T-cell (primary cell): ENCODE measurements at places on chromosomes 5 and 9. TPM values are rescaled to one million over a fixed set of nuclear protein-coding genes. Genes with fewer than 3 reads are reported as not detected.
A peak's percentile ranks its signal among the peaks of the same experiment; 100 is the strongest.

The MYMK gene
- not detected for total RNA-seq

The CD72 gene
- total RNA-seq = 7.1 TPM

The STKLD1 gene
- 0.62 TPM for total RNA-seq

- H3K27me3 ChIP-seq = no peaks in the 10 kb centered on the region
- H3K4me1 ChIP-seq = no peaks in the 10 kb centered on the region
- no peaks in the 10 kb centered on the region for H3K36me3 ChIP-seq
- no peak overlapping the region for H3K4me3 ChIP-seq
- DNase-seq = no peak
- H3K27ac ChIP-seq = no peak overlapping the region
These were observed 158.7 kb downstream of the NFIB start for GRCh38 chr9:14155237-14155636.

DNA sequence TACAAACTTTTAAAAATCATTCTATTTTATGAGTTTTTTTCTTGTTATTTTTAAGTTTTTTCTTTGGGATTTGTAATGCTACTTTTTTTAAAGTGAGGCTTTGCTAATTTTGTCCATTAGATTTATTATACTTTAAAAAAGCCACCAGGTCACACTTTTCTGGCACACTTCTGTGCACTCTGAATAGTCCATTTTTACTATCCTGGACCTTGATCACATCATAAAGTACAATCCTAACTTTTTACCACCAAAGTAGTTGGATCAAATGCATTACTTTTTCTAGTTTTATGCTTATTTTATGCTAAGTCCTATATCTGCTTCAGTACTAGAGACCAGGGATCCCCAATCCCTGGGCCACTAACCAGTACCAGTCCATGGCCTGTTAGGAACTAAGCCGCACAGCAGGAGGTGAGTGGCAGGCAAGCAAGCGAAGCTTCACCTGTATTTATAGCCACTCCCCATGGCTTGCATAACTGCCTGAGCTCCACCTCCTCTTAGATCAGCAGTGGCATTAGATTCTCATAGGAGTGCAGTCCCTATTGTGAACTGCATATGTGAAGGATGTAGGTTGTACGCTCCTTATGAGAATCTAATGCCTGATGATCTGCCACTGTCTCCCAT, 16.0 kb downstream of the FRRS1L start:
- DNase-seq = no peak
- no peaks in the 10 kb centered on the region for H3K27me3 ChIP-seq
- H3K27ac ChIP-seq = no peak overlapping the region
- H3K4me3 ChIP-seq = no peak overlapping the region

DNA sequence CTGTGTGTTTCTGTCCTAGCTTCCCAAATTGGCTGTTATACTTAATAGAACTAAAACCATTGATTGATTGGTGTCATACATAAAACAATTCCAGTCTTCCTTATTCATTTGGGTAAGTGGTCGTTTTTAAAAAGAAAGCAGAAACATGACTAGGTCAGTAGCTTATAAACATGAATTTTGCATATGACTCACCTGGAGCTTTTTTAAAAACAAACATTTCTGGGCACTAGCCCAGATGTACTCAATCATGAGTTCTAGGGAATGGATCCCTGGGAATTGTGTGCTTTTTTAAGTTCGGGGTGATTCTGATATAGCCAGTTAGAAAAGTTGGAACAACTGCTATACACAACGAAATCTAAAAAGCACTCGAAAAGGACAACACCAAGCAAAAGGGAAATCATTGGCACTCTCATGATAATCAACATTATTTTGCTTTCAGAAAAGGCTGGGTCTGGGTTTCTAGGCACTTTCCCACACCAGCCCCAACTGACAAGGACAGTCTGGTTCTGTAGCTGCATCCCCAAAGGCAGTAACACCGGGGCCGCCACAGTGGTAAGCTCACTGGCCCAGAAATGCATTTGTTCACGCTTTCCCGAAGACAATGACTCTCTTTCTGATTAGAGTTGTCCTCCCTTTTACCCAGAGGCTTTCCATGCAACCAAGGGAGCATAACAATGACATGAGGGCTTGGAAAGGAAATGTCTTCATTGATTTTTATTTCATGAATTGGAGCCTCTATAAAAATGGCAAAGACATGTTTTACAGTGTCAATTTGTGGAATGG, 664.9 kb upstream of the WWC1 start:
- no peak overlapping the region for H3K4me3 ChIP-seq
- DNase-seq = no peak
- H3K27me3 ChIP-seq = no peaks in the 10 kb centered on the region
- no peak overlapping the region for H3K27ac ChIP-seq
- H3K4me1 ChIP-seq = no peaks in the 10 kb centered on the region

DNA sequence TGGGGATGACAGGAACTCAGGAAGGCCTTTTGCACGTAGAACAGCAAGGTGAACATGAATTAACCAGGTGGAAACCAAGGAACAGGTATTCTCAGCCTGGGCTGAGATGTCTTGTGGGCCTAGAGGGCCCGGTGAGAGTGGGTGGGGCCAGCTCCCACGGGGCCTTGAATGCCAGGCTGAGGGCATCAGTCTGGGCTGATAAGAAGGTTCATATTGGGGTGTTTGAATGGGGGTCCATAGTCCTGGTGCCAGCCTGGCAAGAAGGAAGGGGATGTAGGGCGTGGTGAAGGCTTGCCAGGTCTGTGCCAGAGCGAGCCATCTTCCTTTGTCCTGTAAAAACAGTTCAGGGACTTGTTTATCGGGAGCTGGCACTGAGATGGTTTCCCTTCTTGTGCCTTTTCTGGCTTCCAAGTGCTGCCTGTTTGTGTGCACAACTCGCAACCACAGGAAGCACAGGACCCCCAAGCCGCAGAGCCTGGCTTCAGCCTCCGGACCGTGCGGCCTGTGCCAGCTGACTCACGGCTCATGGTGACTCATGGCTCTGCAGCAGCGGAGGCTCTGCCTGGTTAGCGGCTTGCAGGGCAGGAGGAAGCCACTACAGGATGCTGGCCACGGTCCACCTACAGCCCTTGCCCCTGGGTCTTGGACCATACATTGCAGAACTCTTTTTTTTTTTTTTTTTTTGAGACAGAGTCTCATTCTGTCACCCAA, 2.4 kb downstream of the CARD19 start:
- H3K4me1 ChIP-seq = peaks cover 59% of the 10 kb centered on the region
- H3K27me3 ChIP-seq = no peaks in the 10 kb centered on the region
- no peaks in the 10 kb centered on the region for H3K36me3 ChIP-seq
- peak overlapping the region; percentile 70 for H3K27ac ChIP-seq
- H3K4me3 ChIP-seq = no peak overlapping the region

GRCh38 chr5:136814619-136815378, 449.5 kb upstream of the TRPC7 start:
- H3K27ac ChIP-seq = no peak overlapping the region
- no peaks in the 10 kb centered on the region for H3K4me1 ChIP-seq

GRCh38 chr5:127923804-127924570, 159.6 kb upstream of the SLC12A2 start:
- H3K4me1 ChIP-seq = no peaks in the 10 kb centered on the region
- no peak overlapping the region for H3K27ac ChIP-seq
- H3K4me3 ChIP-seq = no peak overlapping the region
- H3K27me3 ChIP-seq = no peaks in the 10 kb centered on the region
- DNase-seq = no peak

GRCh38 chr9:93193388-93194220, 9.7 kb downstream of the WNK2 start:
- DNase-seq = no peak
- peaks cover 14% of the 10 kb centered on the region for H3K27me3 ChIP-seq
- no peak overlapping the region for H3K27ac ChIP-seq
- no peaks in the 10 kb centered on the region for H3K36me3 ChIP-seq
- no peaks in the 10 kb centered on the region for H3K4me1 ChIP-seq
- no peak overlapping the region for H3K4me3 ChIP-seq

- no peak overlapping the region for H3K27ac ChIP-seq
- no peak overlapping the region for H3K4me3 ChIP-seq
- no peaks in the 10 kb centered on the region for H3K4me1 ChIP-seq
- H3K27me3 ChIP-seq = no peaks in the 10 kb centered on the region
- DNase-seq = no peak
These were observed 7.8 kb downstream of the ENG start for GRCh38 chr9:127846443-127847177.
